ENCODE measurements at places on chromosomes 7 and 10.
A peak's percentile ranks its signal among the peaks of the same experiment; 100 is the strongest.

- DNase-seq, result no peak
Measured at GRCh38 chr7:95470452-95470851, 15.3 kb upstream of the ASB4 start.

DNA sequence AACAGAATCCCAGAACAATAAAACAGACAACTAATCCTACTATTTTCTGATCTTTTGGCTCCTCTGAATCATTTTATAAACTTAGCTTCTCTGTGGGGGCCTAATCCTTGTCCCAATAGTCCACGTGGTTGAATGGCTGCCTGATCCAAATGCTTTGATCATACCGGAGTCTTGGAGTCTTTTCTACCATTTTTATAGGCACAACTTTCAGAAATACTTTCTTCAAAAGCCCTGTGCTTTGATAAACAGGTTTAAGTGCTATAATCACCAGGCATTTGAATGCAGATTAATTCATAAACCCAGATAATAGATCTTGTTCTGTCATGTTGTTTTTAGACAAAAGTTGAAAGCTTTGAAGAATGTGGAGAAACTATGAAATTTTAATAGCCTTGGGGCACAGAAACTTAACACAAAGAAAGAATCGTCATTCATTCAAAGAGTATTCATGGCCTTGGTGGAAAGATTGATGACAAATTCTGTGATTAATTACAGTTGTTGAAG lies 163.7 kb downstream of the AHR start:
- no peak for DNase-seq

- no peak for DNase-seq
Measured at GRCh38 chr7:157271315-157271990, 65.4 kb upstream of the DNAJB6 start.

- no peak for DNase-seq
Measured at GRCh38 chr7:108071551-108071950, 58.6 kb downstream of the LAMB4 start.

DNA sequence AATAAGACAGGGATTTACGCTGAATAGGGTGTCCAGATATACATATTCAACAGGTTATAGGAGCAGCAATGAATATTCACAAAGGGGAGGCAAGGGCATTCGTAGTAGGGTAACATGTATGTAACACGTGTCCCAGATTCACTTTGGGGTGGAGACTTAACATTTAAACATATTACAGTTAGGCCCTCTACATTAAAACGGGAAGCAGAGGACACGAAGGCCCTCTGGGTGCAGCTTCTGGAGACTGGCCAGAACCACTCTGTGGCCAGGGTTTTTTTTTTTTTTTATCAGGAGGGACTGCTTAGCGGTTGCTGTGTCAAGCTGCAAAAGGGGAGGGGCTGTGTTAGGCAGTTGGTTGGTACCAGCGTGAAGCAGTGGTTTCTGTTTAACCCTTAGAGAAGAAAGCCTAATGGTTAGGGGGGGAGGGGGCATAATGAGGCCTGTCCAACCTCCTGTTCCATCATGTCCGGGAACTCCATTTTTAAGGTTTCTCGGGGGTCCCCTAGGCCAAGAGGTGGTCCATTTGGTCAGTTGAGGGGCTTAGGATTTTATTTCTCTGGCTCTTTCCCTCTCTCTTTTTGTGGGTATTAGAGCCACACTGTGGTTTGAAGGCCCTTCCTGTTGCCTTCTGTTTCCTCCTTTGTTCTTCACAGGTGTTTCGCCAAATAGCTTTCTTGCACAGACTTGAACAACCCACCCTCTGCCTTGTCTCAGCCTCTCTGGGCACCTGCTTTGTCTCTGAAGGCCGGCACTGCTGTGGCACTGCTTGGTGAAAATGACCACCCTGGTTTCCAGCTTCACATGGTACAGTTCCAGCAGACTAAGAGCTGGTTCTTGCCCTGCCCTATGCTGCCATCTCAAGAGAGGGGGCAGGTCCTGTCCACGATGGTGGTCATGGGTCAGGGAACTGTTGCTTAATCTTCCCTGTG lies 26.4 kb downstream of the PRF1 start:
- DNase-seq, result no peak

DNA sequence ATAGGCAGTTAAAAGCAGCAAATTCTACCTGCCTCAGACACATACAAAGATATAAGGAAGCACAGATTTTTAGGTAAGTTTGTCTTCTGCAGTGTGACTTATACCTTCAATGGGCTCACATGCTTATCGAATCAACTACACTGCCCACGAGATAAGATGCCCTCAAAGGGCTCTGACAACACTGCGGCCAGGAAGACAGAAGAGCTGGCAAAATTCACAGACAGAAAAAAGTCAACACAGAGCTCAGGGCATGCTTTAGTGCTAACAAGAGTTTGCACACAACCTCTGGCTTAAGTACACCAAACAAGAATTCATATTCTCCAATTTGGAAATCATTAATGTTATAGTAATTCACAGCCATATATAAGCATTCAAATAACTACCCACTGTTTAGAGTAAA lies 62.3 kb downstream of the LARP4B start:
- DNase-seq, result no peak

- no peak for DNase-seq
Measured at GRCh38 chr7:132337450-132338080, 238.7 kb downstream of the PLXNA4 start.

GRCh38 chr7:84637568-84638338 lies 443.2 kb upstream of the SEMA3A start:
- no peak for DNase-seq

DNA sequence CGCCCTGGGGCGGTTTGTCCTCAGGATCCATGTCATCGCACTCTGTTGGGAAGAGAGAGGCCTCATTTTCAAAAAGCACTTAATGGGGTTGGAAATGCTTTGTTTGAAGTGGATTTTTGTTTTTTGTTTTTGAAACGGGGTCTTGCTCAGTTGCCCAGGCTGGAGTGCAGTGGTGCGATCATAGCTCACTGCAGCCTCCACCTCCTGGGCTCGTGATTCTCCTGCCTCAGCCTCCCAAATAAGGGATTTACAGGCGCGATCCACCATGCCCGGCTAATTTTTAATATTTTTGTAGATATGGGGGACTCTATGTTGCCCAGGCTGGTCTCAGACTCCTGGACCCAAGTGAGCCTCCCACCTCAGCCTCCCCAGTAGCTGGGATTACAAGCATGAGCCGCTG lies 735 bp downstream of the FKBP6 start:
- no peak for DNase-seq

- no peak for DNase-seq
Measured at GRCh38 chr7:92880212-92881090, 44.1 kb upstream of the CDK6 start.

- peak; percentile 11 for DNase-seq
Measured at GRCh38 chr10:91410638-91411371, 661 bp downstream of the HECTD2 start.

GRCh38 chr7:5466551-5466950 lies 42.9 kb upstream of the TNRC18 start:
- DNase-seq, result no peak

DNA sequence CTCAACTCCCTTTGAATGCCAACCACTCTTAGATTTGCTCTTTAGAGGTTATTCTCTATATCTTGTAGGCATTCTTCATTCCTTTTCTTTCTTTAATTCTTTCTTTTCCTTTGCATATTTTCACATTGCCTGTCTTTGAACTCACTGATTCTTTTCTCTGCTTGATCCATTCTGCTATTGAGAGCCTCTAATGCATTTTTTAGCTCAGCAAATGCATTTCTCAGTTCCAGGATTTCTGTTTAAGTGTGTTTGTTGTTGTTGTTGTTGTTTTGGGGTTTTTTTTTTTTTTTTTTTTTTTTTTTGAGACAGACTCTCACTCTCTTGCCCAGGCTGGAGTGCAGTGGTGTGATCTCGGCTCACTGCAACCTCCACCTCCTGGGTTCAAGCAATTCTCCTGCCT lies 71.6 kb downstream of the FBXL13 start:
- no peak for DNase-seq

- no peak for DNase-seq
Measured at GRCh38 chr10:97331153-97331703, 3.3 kb downstream of the FRAT2 start.

GRCh38 chr7:2607122-2607922 lies 24.5 kb upstream of the TTYH3 start:
- DNase-seq, result no peak

DNA sequence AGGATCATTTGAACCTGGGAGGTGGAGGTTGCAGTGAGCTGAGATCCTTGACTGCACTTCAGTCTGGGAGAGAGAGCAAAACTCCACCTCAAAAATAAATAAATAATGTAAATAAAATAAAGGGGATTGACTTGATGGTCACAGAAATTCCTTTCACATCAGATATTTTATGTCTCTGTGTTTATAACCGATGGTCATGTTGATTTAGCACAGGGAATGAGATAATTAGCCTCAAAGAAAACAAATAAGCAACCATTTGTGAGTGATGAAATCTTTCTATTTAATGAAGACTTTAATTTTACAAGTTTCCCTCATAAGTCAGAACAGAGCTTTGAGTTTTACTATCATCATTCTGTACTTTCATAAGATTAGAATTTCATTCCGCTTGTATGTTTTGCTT lies 64.8 kb upstream of the NUPR2 start:
- no peak for DNase-seq

GRCh38 chr7:85185424-85186082 lies 1.3 kb downstream of the SEMA3D start:
- DNase-seq, result no peak

DNA sequence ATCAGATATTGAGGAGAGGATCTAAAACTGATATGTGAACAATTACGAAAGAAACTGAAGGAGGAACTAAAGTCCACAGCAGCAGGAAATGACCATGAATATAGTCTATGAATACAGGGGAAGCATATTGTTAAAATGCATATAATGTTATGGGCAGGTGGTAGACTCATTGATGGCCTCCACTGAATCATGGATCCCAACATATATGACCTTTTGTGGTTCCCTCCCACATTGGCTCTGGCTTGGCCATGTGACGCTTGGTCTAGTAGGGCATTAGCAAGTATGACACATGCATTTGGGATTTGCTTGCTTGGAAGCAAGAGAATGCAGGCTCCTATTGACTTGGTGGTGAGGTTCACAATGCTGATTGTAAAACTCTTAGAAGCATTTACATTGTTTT lies 55.2 kb upstream of the RAB18 start:
- DNase-seq, result no peak

DNA sequence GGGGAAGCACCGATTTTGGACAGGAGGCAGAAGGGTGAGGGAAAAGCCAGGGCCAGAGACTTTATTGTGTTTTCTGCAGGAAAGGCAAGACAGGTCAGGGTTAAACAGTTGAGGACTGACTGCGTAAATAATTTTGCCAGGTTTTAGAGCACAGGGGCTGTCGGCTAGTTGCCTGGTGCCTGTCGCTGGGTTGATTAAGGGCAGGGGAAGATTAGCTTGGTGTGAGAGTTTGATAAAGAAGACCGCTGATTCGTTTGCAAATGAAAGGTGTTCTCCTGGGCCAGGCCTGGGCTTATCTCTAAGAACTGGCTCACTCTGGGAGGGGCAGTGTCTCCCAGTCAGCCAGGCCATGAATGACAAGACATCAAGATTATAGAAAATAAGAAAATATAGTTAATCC lies 75.6 kb downstream of the SLC37A3 start:
- no peak for DNase-seq

DNA sequence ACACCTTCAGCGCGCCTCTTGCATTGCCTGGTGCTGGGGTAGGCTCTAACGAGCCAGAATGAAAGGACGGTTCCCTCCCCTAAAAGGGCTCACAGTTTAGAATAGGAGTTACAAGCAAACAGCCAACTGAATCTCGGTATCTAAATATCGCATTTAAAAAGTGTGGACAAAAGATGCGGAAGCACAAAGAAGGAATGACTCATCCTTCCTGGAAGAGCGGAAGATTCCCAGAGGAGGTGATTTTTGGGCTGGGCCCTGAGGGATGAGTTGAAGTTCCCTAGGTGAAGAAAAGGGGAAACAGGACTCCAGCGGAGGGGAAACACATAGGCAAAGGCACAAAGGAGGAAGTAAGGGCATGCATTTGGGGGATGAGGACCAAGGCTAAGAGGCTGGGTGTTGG lies 29.9 kb downstream of the SRRM3 start:
- DNase-seq, result no peak

DNA sequence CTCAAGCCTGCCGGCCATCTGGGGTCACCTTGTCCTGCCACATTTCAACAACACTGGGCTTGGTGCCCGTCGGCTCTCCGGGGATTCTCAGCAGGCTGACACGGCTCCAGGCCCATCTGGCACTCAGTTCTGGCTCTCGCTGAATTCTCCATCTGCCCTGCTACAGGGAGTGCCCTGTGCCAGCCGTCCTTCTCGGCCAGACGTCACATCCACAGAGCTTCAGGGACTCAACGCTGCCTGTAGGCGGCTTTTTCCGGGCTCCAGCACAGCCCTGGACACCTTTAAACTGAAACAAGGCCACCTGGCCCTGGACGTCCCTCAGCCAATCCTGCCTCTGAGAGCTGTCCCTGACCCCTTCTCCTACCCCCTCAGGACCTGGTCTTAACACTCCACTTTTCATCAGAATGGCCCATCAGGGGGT lies 43.0 kb downstream of the TMEM130 start:
- DNase-seq, result no peak

DNA sequence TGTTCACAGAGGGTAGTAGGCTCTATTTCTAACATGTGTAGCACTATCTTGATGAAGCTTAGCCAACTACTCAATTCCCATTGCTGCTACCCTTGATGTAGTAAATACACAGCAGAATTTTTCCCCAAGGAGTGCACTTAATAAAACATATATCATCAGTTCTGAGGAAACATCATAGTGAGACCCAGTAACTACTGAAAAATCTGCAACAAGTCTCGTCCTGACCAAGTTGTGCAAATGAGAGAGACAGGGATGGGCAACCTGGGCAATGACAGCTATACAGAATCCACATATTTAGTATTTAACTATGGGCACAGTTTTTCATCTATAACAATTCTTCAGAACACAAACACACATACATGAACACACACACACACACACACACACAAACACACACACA lies 1073.8 kb upstream of the SORCS1 start:
- no peak for DNase-seq

- no peak for DNase-seq
Measured at GRCh38 chr10:113139699-113140098, 189.7 kb downstream of the TCF7L2 start.

GRCh38 chr7:158657189-158657746 lies 47.3 kb downstream of the NCAPG2 start:
- no peak for DNase-seq

DNA sequence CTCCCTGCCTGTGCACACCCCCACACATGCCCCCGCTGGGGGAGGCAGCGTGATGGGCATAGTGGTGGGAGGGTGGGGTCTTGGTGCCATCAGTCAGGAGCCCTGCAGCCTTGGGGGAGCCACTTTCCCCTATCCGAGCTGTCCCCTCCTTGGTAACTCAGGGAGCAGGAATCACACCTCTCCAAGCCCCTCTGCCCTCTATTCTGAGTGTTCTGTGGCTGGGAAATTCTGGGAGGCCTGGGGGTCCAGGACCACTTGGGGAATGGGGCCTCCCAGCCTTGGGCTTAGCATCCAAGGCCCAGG lies 11.3 kb downstream of the DPYSL4 start:
- DNase-seq, result no peak

- DNase-seq, result no peak
Measured at GRCh38 chr10:100744987-100745881, at the start of gene PAX2. Gene PAX2, plus strand, starts transcription at chr10:100745582. Its CDS starts 679 bp downstream, at chr10:100746261.
